ENCODE measurements at places on chromosomes 6 and 20. TPM values are rescaled to one million over a fixed set of nuclear protein-coding genes. Genes with fewer than 3 reads are reported as not detected.

Gene WFDC5
- total RNA-seq, result not detected

Gene KHDC1L
- not detected for total RNA-seq

Gene HLA-G
- not detected for total RNA-seq

Gene WASF1
- 8.7 TPM for total RNA-seq

Gene LATS1
- 11.6 TPM for total RNA-seq

Gene GPX5
- total RNA-seq, result not detected

Gene HDAC2
- total RNA-seq, result 45.3 TPM

Gene ZNF165
- 0.87 TPM for total RNA-seq

Gene ENPP5
- total RNA-seq, result not detected

Gene THBD
- total RNA-seq, result 0.56 TPM

Gene BPIFB4
- total RNA-seq, result not detected

All from A375 (cell line).